ENCODE measurements at places on chromosomes 3 and 15.

DNA sequence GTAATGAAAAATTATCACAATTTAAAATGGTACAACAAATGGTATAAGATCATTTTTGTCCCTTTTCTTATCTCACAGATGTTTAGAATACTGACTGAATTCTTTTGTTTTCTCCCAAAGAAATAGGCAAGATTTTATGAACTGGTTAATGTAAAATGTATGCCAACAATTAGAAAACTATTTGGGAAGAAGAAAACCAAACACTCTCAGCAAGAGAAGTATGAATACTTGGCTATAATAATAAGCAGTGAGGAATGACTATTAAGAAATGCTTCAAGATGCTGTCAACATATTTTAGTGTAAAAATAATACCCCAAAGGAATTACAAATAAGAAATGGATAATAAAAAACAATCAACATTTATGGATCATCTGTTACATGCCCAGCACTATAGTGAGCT is 18.5 kb downstream of the SHQ1 start:
- DNase-seq, result no peak

GRCh38 chr15:37720267-37720666 is 214.2 kb upstream of the TMCO5A start:
- DNase-seq, result no peak

GRCh38 chr15:52668133-52668532 is 11.1 kb downstream of the ATOSA start:
- no peak for DNase-seq

DNA sequence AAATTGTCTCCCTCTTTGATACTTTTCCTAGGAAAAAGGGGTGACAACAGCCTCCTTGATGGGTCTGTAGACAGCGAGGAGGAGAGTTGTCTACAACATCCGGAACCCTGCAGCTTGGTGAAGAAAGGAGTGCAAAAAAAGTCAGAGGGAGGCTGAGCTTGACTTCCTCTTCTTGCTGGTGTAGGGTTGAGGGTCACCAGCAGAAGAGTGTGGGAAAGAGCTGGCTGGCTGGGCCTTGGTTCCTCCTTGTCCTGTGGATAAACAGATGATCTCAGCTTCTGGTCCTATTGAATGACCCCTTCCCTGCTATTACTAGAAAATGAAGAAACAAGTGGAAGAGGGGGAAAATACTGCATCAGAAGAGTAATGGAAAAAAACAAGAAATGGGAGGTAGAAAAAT is 20.4 kb downstream of the SLC7A14 start:
- DNase-seq, result no peak

DNA sequence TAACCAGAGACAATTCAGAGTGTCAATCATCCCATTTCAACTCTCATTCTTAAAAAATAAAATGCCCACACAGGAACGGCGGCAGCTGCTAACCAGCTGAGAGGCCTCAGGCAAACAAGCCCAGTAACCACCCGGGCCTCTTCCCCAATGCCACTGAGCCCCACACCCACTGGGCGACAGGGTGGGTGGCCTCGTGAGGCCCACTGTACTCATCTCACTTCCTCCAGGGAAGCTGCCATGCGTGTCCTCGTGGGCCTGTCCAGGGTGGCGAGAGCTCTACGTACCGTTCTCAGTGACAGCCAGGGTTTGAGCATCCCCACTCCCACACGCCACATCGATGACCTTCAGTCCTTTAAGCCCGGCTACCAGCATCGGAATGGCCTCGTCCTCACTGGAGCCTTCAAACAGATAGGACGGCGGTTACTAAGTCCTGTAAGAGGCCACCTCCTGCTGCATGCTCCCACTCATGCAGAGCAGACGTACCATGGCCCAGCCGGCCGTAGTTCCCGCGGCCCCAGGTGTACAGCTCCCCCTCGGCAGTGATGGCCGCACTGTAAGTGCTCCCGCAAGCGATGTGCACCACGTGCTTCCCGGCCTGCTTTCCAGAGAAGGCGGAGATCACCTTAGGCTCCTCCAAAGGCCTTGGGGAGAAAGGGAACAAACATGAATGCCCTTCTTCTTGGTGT is 56.5 kb downstream of the HERC2 start:
- DNase-seq, result no peak

DNA sequence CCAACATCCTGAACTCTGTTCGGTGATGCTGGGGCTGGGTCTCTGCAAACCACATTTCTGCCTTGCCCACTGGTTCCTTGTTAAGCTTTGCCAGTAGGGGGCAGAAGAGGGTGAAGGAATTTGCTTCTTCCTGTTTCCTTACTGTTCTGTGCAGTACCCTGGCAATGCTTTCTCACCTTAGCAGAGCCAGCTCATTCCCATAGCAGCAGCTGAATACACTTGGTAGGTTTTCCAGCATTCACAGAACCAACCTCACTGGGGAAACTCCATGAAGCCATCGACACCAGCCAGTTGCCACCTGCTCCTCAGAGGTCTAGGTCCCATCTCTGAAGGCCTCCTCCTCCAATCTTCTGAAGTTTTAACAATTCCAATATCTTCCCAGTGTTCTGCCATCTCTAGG is 308.4 kb downstream of the PDCD6IP start:
- peak; percentile 58 for DNase-seq

GRCh38 chr3:115576325-115576875 is 46.9 kb upstream of the GAP43 start:
- no peak for DNase-seq

GRCh38 chr3:71771126-71771525 is 13.8 kb downstream of the PROK2 start:
- no peak for DNase-seq

DNA sequence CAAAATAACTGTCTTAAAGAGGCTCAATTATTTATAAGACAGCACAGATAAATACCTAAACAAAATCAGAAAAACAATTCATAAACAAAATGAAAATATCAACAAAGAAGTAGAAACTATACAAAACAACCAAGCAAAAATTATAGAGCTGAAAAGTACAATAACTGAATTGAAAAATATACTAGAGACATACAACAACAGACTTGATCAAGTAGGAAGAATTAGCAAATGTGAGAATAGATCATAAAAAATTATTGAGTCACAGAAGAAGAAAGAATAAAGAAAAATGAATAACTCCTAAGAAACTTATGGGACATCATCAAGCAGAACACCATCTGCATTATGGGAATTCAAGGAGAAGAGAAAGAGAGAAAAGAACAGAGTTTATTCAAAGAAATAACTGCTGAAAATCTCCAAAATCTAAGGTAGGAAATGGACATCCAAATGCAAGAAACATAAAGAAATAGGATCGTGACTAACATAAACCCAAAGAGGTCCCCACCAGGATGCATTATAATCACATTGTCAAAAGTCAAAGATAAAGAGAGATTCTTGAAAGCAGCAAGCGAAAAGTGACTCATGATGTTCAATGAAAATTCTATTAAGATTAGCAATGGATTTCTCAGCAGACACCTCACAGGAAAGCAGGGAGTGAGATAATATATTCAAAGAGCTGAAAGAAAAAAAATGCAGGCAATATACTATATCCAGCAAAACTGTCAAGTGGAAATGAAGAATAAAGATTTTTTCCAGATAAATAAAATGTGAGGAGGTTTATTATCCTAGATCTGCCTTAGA is 85.9 kb downstream of the DCLK3 start:
- no peak for DNase-seq

GRCh38 chr15:25712961-25713355 is 150.2 kb downstream of the ATP10A start:
- no peak for DNase-seq

Data from ecto neural progenitor cell (in vitro differentiated cells).